Camera-type eye (tissue), 1 donor: ENCODE measurements at places on chromosomes 13 and 19. TPM values are rescaled to one million over a fixed set of nuclear protein-coding genes. Genes with fewer than 3 reads are reported as not detected.

Gene CACTIN
- total RNA-seq, result 26.9 TPM

Gene CACNA1A
- 23.1 TPM for total RNA-seq

Gene CYP2F1
- 0.77 TPM for total RNA-seq

Gene SCEL
- total RNA-seq, result 8.4 TPM

Gene CLEC17A
- not detected for total RNA-seq

Gene CDX2
- total RNA-seq, result not detected

Gene ATXN8OS
- total RNA-seq, result not detected

Gene LIM2
- total RNA-seq, result 168 TPM

Gene ACTMAP
- 2.6 TPM for total RNA-seq

Gene HIPK4
- total RNA-seq, result not detected

Gene ZMYM5
- 52.3 TPM for total RNA-seq

Gene TEX29
- total RNA-seq, result not detected

Gene SOX21
- total RNA-seq, result 0.27 TPM

Gene NLRP9
- total RNA-seq, result not detected

Gene KLK12
- total RNA-seq, result not detected

Gene BSPH1
- 1.6 TPM for total RNA-seq

Gene CCDC169
- 17.2 TPM for total RNA-seq

Gene IGFL4
- total RNA-seq, result 0.77 TPM

Gene GDF15
- 8.2 TPM for total RNA-seq

Gene SPACA4
- not detected for total RNA-seq

Gene OR7A5
- total RNA-seq, result not detected

Gene MLNR
- 0.60 TPM for total RNA-seq

Gene OR7C1
- total RNA-seq, result under 0.01 TPM

Gene RAD23A
- 75.9 TPM for total RNA-seq

Gene KLK8
- not detected for total RNA-seq

Gene ERFL
- not detected for total RNA-seq

Gene ZNF626
- total RNA-seq, result 49.0 TPM
